ENCODE measurements at places on chromosomes 5 and 9. TPM values are rescaled to one million over a fixed set of nuclear protein-coding genes. Genes with fewer than 3 reads are reported as not detected.
A peak's percentile ranks its signal among the peaks of the same experiment; 100 is the strongest.

The PHF24 gene
- not detected for polyA plus RNA-seq

The PCDHGB7 gene
- 19.1 TPM for polyA plus RNA-seq

The INSL4 gene
- not detected for polyA plus RNA-seq

The SIT1 gene
- polyA plus RNA-seq, result not detected

The RMRP gene
- polyA plus RNA-seq, result 157 TPM

DNA sequence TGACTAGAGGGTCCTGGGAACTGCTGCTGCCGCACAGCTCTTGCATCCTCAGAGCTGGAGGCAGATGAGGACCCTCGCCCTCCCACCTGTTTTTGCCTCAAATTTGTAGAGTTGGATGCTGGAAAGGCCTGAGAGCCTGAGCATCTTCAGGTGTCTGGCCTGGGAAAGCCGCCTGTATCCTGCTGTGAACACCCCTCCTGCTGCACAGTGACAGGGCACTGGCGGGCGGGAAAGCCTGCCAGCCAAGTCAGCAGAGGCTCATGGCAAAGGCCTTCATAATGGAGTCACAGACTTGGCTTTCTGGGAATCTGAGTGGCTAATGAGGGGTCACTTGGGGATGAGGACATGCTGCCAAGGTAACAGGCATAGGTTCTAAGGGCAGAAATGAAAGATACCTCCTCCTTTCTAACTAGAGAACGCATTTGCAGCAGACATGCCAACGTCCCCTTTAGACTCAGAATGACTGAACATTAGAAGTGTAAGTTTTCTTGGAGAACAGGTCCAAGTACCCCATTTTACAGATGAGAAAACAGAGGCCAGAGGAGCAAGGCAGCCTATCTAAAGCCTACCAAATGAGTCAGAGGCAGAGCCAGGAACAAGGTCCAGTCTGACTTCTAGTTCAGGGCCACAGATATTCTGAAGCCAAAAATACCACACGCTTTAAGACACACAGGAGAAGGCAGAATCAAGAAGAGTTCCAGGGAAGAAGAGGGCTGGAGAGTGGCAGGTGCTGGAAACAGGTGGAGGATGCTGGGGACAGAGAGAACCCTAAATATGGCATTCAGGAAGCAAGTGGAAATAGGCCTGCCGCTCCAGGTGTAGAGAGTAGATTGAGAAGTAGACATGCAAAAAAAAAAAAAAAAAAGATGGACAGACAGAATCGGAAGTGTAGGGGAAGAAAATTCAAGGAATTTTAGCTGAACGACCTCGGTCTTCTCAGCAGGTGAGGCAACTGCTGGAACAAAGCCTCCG is 44.1 kb downstream of the EPB41L4B start:
- peaks cover 4% of the 10 kb centered on the region for H3K4me1 ChIP-seq
- no peaks in the 10 kb centered on the region for H3K36me3 ChIP-seq
- H3K27ac ChIP-seq, result no peak overlapping the region
- no peak overlapping the region for H3K4me3 ChIP-seq
- no peaks in the 10 kb centered on the region for H3K27me3 ChIP-seq

GRCh38 chr9:88732128-88732527 is 197.2 kb downstream of the NXNL2 start:
- H3K4me3 ChIP-seq, result no peak overlapping the region
- H3K27me3 ChIP-seq, result no peaks in the 10 kb centered on the region
- H3K36me3 ChIP-seq, result no peaks in the 10 kb centered on the region
- peaks cover 34% of the 10 kb centered on the region for H3K4me1 ChIP-seq
- no peak for DNase-seq

- no peak overlapping the region for H3K27ac ChIP-seq
- no peak for DNase-seq
- H3K4me1 ChIP-seq, result peaks cover 6% of the 10 kb centered on the region
- no peaks in the 10 kb centered on the region for H3K27me3 ChIP-seq
- no peak overlapping the region for H3K4me3 ChIP-seq
Observed at GRCh38 chr5:78776637-78777036, 128.1 kb upstream of the LHFPL2 start.

DNA sequence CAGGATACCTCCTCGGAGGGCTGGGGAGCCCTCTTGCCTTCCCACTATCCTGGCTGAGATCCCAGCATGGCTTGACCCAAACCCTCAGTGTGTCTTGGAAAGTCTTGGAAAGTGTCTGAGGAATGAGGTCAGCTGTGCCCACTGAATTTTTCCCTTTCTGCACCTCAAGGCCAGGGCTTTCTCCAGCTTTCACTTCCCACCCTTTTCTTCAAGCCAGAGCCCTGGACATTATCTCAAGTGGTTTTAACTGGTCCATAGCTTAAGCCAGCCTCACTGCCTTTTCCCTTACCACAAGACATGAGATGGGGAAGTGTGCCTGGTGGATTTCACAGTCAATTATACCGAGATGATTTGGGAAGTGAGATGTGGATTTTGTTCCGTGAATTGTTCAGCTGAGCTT is 35.7 kb upstream of the LHX2 start:
- H3K27ac ChIP-seq, result no peak overlapping the region
- DNase-seq, result no peak
- peaks cover 20% of the 10 kb centered on the region for H3K27me3 ChIP-seq
- no peaks in the 10 kb centered on the region for H3K36me3 ChIP-seq
- no peak overlapping the region for H3K4me3 ChIP-seq

- H3K4me1 ChIP-seq, result no peaks in the 10 kb centered on the region
- no peaks in the 10 kb centered on the region for H3K36me3 ChIP-seq
- peak; percentile 93 for DNase-seq
- peaks cover 19% of the 10 kb centered on the region for H3K27me3 ChIP-seq
Observed at GRCh38 chr9:133585481-133586351, 23.5 kb downstream of the FAM163B start.

DNA sequence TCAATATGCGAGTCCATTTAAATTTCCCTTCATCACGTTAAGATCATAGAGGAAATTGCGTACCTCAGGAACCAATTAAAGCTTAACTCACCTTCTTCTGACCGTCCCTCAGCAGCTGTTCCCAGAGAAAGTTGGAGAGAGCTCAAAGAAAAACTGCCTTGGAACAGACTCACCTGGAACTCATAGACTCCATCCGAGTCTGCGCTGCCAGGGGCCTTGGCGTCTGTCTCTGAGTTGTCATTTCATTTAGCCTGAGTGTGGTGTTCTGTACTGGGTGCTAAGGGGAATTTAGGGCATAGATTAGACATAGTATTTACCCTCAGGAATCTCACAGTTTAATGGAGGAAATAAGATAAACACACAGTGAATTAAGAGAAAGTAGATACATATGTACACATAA is 892.7 kb downstream of the TLE1 start:
- H3K36me3 ChIP-seq, result no peaks in the 10 kb centered on the region
- no peak overlapping the region for H3K4me3 ChIP-seq
- no peaks in the 10 kb centered on the region for H3K27me3 ChIP-seq

DNA sequence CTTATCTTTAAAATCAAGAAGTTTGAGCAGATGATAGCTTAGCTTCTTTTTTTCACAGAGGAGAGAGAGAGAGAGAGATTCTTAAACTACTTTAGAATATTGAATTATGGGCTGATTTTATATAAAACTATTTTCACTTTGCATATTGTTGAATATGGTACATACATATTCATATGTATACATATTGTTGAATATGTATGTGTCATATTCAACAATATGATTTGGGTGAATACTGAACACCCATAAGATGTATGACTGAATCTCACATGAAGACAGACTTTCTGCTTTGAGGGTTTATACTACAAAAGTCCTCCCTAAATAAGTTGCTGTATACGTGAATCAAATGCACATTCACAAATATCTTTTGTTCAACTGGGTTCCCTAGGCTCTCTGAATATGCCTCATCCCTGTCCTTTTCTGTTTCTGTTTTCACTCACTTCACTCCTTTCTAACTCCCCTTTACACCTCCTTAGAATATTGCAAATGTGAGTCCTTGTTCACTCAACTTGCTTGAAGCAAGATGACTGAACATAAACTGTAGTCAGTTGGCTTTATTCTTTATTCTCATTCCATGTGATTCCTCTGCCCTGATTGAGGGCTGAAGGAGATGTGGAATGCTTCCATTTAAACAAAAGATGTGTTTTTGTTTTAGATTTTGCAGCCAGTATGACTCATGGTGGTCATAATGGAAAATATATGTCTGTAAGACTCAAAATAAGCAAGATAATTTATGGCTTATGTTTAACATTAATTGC is 225.4 kb upstream of the DAB2 start:
- no peak overlapping the region for H3K27ac ChIP-seq
- H3K27me3 ChIP-seq, result no peaks in the 10 kb centered on the region

DNA sequence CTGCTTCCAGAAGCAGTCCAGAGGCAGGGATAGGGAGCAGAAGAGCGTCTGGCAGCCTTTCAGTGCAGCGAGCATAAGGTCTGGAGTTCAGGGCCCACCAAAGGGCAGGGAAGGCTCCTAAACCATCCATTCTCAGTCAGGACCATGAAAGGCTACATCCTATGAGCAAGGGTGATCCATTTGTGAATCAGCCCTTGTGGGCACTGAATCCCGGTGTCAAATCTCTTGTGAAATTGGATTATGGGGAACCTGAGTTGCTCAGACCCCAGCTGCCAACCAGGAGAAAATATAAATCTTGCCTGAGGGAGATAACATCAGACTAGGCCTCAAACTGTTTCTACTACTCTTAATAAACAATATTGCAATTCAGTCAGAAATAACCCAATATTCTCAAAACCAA is 204.4 kb downstream of the SYK start:
- H3K36me3 ChIP-seq, result no peaks in the 10 kb centered on the region
- H3K4me3 ChIP-seq, result no peak overlapping the region
- no peaks in the 10 kb centered on the region for H3K27me3 ChIP-seq
- no peak overlapping the region for H3K27ac ChIP-seq
- DNase-seq, result no peak

DNA sequence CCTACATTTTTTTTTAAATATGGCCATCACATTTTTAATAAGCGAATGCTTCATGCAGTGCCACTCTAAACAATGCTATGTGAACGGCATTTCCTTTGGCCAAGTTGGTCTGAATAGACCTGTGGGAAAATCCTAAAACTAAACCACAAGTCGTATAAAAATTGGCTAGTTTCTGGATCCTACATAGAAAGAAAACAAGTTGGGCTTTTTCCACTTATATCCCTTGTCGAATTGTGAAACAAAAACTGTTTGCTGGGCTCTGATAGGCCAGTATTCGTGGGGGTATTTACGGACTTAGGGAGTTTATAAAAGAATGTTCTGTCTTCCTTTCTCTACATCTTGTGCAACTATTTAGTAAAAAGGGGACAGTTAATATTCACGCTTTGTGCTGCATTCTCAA is 153.1 kb upstream of the KLF9 start:
- no peak overlapping the region for H3K27ac ChIP-seq
- no peak overlapping the region for H3K4me3 ChIP-seq

DNA sequence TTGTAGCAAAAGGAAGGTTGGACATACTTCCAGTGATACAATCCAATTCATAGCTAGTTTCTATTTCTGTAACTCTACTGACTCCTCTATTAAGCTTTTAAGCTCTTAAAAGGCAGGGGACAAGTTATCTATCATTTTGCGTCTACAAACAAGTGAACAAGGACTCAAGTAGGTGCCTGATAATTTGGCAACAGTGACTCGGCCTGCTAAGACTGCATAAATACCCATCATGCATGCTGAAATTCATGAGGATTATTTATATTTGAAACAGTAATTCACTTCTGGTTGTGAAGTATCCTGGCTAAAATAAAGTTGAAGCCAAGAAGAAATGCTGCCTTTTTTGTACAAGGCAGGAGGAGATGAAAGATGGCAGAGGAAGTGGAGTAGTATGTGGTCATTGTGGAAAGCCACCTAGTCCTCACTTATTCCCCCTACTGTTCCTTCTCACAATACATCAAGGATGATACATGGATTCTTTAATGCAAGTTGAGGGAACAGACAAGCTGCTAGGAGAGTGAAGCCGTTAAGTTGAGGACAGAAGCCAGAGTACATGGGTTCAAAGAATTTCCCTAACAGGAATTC is 74.0 kb downstream of the MRPS27 start:
- H3K27me3 ChIP-seq, result no peaks in the 10 kb centered on the region
- H3K27ac ChIP-seq, result peak overlapping the region; percentile 91
- no peaks in the 10 kb centered on the region for H3K36me3 ChIP-seq
- no peak overlapping the region for H3K4me3 ChIP-seq

GRCh38 chr5:141608557-141608956 is 10.2 kb downstream of the DIAPH1 start:
- DNase-seq, result no peak
- no peaks in the 10 kb centered on the region for H3K4me1 ChIP-seq
- no peaks in the 10 kb centered on the region for H3K27me3 ChIP-seq

GRCh38 chr5:164048359-164048926 is 543.0 kb downstream of the MAT2B start:
- peak; percentile 3 for DNase-seq
- H3K27ac ChIP-seq, result no peak overlapping the region
- H3K36me3 ChIP-seq, result no peaks in the 10 kb centered on the region
- no peak overlapping the region for H3K4me3 ChIP-seq
- H3K27me3 ChIP-seq, result no peaks in the 10 kb centered on the region

DNA sequence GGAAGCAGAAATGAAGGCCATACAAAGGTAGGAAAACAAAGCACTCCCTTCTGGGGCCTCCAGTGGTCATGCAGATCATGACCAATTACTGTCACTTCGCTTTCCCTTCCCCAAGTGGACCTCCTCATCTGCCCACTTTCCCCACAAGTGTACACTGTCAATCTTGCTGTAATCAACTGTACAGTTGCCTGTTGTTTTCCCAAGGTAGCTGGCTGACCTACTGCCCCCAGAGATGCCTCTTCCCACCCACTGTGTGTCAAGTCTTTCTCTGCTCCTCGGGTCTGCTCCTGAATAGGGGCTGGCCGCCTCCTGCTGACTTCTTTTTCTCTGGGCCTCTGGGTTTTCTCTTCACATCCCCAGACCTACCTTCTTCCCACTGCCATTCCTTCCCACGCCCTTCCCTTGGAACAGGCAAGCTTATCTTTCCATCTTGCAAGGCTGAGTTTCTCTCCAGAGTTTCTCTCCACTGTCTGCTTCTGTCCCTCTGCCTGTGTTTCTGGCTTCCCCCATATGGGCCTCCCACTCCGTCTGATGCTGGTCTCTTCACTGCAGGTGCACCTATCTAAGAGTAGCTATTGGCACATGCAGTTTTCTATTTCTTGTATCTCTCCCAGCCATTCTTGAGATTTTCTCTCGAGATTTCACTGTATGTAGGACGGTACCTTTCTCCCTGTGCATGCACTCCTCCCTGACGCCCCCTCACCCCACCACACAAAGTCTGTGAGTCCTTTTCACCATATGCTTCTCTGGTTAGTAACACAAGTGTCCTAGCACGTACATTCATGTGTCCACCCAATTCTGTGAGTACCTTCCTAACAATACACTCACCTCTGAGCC is 2.4 kb downstream of the ELL2 start:
- peaks cover 7% of the 10 kb centered on the region for H3K36me3 ChIP-seq
- H3K4me1 ChIP-seq, result peaks cover 18% of the 10 kb centered on the region
- H3K27me3 ChIP-seq, result no peaks in the 10 kb centered on the region
- peak overlapping the region; percentile 85 for H3K4me3 ChIP-seq
- no peak for DNase-seq

DNA sequence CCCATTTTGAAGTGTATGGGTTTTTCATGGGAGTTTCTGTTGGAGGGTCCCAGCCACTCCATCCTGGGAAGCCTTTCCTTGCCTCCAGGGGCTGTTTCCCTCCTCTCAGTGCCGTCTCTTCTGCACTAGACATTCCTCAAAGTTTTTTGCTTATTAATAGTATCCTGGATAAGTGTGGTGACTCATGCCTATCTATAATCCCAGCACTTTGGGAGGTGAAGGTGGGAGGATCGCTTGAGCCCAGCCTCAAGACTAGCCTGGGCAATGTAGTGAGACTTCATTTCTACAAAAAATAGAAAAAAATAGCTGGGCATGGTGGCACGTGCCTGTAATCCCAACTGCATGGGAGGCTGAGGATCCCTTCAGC is 43.1 kb downstream of the RALGPS1 start:
- H3K4me3 ChIP-seq, result no peak overlapping the region
- peaks cover 12% of the 10 kb centered on the region for H3K4me1 ChIP-seq
- DNase-seq, result no peak

GRCh38 chr9:123063177-123063598 is 29.7 kb downstream of the GPR21 start:
- H3K4me1 ChIP-seq, result no peaks in the 10 kb centered on the region
- H3K36me3 ChIP-seq, result peaks cover 25% of the 10 kb centered on the region
- H3K4me3 ChIP-seq, result no peak overlapping the region

Data from SK-N-SH (cell line).